Muscle of arm (tissue), 14 donors: ENCODE measurements at places on chromosomes 12 and 14. TPM values are rescaled to one million over a fixed set of nuclear protein-coding genes. Genes with fewer than 3 reads are reported as not detected.

Gene ASIC1
- 10.7 TPM for polyA plus RNA-seq

Gene ATXN7L3B
- 54.6 TPM for polyA plus RNA-seq

Gene CLEC4D
- not detected for polyA plus RNA-seq

Gene SLC17A8
- polyA plus RNA-seq, result 0.09 TPM
